ENCODE measurements at places on chromosomes 3 and 15.

GRCh38 chr3:96491868-96492267 is 322.5 kb upstream of the EPHA6 start:
- no peak for DNase-seq

GRCh38 chr3:129605922-129606635 is 397 bp downstream of the PLXND1 start:
- peak; percentile 54 for DNase-seq

DNA sequence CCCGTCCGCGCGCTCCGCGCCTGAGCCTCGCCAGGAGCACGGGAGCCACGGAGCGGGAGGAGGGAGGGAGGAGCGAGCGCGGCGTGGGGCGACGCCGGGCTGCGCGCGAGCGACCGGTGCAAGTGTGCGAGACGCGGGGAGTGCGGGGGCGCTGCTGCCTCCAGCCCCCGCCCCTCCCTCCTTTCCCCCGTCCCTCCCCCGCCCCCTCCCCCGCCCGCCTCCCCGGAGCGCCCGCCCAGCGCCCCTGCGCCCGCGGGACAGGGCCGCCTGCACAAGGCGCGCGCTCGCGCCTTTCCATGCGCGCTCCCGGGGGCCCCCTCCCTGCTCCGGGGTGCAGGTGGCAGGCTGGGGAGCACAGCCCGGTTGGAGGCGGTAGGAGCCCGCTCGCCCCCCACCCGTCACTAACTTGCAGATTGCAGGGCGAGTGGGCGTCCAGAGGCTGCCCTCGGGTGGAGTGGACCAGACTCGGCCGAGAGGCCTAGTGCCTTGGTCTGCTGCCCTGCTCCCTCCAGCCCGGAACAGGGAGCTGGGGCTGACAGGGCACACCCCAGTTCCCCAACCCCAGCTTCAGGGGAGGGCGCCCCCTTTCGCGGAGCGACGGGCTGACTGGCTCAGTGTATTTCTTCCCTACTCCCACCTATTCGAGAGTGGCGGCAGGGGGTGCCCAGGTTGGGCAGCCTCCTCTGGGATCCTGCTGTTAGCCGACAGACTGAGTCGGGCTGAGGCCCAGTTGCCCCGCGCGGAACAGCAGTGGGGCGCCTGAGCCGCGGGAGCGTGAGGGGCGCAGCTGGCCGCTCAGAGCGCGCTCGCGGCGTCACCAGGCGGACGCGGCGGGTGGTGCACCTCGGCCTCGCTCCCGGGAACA is at the start of gene WNT7A:
Gene WNT7A, minus strand, starts transcription at position 126 of the 865 bp plus-strand sequence. CDS start 255 bp downstream, outside the sequence.
- peak; percentile 42 for DNase-seq

DNA sequence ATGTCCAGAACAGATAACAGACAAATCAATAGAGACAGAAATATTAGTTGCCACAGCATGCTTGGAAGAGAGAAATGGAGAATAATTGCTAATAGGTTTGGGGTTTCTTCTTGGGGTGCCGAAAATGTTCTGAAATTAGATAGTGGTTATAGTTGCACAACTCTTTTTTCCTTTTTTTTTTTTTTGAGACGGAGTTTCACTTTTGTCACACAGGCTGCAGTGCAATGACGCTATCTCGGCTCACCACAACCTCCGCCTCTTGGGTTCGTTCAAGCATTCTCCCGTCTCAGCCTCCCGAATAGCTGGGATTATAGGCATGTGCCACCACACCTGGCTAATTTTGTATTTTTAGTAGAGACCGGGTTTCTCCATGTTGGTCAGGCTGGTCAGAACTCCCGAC is 163.3 kb downstream of the PLCH1 start:
- no peak for DNase-seq

GRCh38 chr3:133410191-133410892 is 10.5 kb downstream of the BFSP2 start:
- no peak for DNase-seq

DNA sequence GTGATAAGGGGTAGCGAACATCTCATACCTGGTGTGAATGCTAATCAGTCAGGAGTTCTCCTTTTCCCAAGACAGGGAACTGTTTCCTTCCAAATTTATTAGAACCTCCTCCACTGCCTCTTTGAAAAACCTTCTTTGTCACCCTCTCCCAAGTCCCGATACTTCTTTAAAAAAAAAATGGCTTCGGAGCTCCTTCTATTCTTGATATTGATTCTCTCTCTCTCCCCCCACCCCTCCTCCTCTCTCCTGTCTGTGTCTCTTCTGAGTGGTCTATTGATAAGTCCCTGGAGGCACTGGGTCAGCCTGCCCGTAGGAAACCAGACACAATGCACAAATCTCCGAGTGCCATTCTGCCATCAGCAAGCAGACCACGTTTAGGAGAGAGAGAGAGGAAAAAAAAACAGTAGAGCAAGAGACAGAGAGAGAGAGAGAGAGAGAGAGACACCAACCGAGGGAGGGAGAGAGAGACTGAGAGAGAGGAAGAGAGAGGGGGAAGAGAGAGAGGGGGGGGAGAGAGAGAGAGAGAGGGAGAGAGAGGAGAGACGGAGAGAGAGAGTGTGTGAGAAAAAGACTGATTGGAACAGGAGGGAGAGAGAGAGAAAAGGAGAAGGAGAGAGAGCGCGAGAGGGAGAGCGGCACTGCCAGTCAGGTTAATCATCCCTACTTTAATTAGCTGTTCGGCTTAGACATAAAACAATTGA is 160.9 kb downstream of the TIGIT start:
- DNase-seq, result peak; percentile 42

GRCh38 chr3:24937228-24937627 is 442.6 kb upstream of the THRB start:
- no peak for DNase-seq

All from ELR (cell line).